H7 (cell line): ENCODE measurements at places on chromosomes 16 and 17. TPM values are rescaled to one million over a fixed set of nuclear protein-coding genes. Genes with fewer than 3 reads are reported as not detected.

GRCh38 chr17:57401556-57402488 lies 145.5 kb downstream of the MSI2 start:
- peak; percentile 79 for DNase-seq

DNA sequence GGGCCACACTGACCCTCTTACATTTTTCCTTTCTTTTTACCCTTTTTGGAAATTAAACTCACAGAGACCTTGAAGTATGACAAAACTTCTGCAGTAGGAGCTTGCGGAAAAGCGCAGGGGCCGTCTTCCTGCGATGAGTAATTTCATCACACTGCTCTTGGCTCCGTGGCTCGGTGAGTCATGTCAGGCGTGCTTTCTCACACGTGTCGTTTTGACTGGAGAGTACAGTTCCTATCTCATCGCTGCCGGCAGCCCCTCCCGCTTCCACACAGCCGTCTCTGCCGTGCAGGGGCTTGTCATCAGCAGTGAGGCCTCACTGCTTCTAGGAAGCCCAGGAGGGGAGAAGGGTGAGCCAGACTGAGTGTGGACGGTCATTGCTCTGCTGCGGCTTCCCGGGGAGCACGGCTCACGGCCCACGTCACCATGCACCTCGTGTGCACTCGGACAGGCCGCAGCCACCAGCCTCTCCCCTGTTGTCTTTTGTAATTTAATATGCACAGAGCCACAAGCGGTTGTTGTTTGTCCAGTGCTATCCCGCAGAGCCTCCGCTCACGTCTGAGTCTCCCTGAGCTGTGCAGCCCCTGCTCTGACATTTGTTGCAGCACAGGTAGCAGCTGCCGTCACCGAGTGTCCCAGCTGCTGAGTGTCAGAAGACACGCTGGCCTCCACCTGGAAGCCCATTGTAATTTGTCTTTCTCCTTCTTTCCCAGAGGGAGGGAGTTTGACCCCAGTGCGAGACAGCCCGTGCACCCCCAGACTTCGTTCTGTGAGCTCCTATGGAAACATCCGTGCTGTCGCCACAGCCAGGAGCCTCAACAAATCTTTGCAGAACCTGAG lies 99.4 kb upstream of the CHMP6 start:
- DNase-seq: no peak

DNA sequence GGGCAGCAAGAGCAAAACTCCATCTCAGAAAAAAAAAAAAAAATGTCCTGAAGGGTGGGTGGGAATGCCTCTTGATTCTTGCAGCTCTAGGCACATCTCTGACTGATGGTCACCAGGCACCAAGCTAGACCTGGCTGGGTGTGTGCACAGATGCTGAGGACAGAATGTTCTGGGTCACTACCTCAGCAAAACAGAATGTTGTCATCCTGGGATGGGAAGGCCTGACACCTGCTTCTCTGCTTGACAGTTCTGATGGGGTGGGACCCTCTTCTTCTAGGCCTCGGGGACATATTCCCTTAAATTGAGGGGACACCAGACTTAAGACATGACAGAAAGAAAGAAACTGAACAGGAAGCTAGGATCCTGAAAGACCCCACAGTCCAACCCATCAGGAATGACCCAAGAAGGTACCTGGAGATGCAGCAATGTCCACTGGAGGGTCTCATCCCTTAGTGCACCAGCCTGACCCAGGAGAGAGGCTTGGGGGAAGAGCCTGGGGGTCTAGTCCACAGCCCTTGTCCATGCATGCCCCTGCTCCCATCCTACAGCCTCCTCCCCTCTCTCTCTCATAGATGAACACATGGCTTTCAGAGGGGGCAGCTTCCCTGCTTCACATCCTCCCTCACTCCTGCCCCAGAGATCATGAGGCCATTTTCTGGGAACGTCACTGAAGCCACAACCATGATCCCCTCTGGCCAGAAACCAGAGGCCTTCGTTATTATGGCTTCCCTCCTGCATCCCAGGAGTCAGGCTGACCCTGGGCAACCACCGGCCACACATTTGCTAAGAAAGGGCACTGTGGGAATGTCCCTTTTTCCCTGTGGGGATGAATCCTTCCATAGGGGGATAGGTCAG lies 3.8 kb upstream of the STAT5B start:
- DNase-seq: no peak

- peak; percentile 87 for DNase-seq
Measured at GRCh38 chr16:15856901-15857698, at the start of gene MYH11. TSS of gene MYH11 (minus strand) at chr16:15857028. CDS start at chr16:15838252, 18,776 bp downstream.

DNA sequence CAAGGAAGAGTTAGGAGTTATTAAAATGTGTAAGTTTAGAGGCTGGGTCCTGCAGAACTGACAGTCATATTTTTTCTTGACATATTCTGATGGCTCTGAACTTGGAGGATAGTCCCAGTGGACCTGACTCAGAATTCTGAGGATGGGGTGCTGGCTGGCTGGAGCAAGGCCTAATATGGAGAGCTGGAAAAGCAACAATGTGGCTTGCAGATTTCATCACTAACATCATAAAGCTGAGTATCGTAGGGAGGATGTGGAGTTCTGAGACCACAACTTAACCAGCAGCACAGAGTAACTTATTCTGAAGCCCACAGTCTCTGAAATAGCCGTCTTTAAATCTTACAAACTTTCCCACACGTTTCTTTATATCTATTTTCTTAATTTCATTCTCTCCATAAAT lies 2.3 kb downstream of the KRTAP1-5 start:
- no peak for DNase-seq

DNA sequence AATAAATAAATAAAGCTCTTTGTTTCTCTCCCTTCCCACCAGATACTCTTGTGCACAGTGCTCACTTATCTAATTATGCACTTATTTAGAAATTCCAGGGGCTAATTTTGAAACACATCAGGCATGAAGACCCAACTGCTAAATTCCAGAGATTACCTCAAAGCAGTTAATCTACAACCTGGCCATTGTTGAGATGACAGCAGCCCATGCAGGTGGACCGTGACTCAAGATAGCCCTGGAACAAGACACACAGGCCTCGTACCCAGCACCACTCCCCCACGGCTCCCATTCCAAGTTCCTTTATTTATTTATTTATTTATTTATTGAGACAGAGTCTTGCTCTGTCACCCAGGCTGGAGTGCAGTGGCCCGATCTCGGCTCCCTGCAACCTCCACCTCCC lies 60.1 kb upstream of the NPEPPS start:
- DNase-seq: no peak

DNA sequence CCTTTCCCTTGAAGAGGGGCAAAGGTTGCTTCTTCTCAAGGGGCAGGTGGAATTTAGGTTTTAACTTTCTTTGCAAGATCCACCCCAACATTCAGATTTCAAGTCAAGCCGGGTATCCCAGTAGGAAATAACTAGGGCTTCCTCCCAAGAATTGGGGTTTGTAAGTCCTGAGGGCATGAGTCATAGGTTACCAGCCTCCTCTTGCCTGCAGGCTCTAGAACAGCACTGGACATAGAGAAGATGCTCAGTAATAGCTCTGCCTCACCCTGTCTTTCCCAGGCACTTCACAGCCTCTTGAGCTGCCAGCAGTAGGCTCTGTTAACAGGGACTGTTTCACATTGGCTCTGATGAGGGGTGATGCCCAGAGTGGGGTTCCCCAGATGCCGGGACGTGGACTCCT lies 35.8 kb upstream of the ZFP90 start:
- no peak for DNase-seq

- no peak for DNase-seq
Measured at GRCh38 chr17:19753051-19753509, 5.0 kb upstream of the ALDH3A1 start.

DNA sequence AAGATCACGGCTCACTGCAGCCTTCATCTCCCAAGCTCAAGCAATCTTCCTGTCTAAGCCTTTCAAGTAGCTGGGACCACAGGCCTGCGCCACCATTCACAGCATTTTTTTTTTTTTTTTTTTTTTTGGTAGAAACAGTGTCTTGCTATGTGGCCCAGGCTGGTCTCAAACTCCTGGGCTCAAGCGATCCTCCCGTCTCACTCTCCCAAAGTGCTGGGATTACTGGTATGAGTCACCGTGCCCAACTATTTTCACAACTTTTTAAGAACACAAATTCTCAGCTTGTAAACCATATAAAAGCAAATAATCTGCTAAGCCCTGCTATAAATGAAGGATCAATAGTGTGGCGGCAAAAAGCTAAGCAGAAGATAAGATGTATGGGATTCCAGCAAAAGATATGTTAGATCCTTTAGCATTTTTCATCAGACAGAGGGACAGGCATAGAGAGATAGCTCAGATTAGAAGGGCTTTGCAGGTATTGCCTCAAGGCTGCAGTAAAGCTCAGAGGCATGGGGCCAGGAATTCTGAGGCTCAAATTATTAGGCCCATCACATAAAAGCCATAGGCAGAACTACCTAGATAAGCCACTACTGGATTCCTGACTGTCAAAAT lies 55.1 kb downstream of the EMP2 start:
- DNase-seq: no peak

PRSS21 gene
- total RNA-seq: 0.42 and 1.5 TPM in 2 replicates

RNF157 gene
- 4.2 and 5.6 TPM in 2 replicates for total RNA-seq

CDH3 gene
- total RNA-seq: 90.2 and 115 TPM in 2 replicates

ALOX12 gene
- total RNA-seq: 0.35 and 0.63 TPM in 2 replicates

RAP1GAP2 gene
- total RNA-seq: 35.5 and 45.7 TPM in 2 replicates

IL34 gene
- total RNA-seq: 8.5 and 8.8 TPM in 2 replicates

KRT39 gene
- not detected in 2 replicates for total RNA-seq

CDC27 gene
- 45.9 and 67.7 TPM in 2 replicates for total RNA-seq

CD300LB gene
- total RNA-seq: not detected in 2 replicates

EPX gene
- total RNA-seq: not detected in 2 replicates

KRT27 gene
- total RNA-seq: not detected in 2 replicates

FAM20A gene
- total RNA-seq: 20.5 and 22.7 TPM in 2 replicates

TEKT1 gene
- total RNA-seq: not detected in 2 replicates

KRT40 gene
- total RNA-seq: not detected in 2 replicates

OR3A3 gene
- total RNA-seq: not detected in 2 replicates
